Urinary bladder (tissue), 4 donors: ENCODE measurements at places on chromosomes 3 and 15.

DNA sequence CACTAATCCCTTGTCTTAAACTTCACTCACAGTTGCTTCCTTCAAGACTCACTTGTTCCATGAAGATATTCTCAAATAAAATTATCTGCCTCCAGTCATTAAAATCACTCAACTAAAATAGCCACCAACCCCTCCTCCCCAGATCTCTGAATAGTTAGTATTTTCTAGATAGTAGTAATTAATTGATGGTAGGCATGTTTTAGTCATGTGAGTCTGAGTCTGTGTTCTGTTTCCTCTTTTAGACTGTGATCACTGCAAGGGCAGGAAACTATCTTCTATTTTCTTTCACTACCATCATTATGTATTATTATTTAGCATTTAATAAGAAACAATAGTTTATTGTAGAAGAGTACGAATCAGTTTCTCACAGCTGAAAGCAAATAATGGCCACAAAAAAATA, 1080.5 kb downstream of the IGSF11 start:
- DNase-seq = no peak

- DNase-seq = no peak
Observed at GRCh38 chr15:73467758-73468157, 24.8 kb downstream of the REC114 start.

GRCh38 chr3:79587150-79587549, 180.6 kb downstream of the ROBO1 start:
- no peak for DNase-seq

- DNase-seq = no peak
Observed at GRCh38 chr3:173838644-173839043, 441.1 kb downstream of the NLGN1 start.

- no peak for DNase-seq
Observed at GRCh38 chr3:183046883-183047282, 52.4 kb downstream of the MCCC1 start.

- no peak for DNase-seq
Observed at GRCh38 chr3:100159331-100160153, 45.2 kb upstream of the FILIP1L start.

- no peak for DNase-seq
Observed at GRCh38 chr15:44064706-44065105, 130.4 kb downstream of the FRMD5 start.

GRCh38 chr15:91482799-91483198, 370.7 kb upstream of the SLCO3A1 start:
- no peak for DNase-seq

DNA sequence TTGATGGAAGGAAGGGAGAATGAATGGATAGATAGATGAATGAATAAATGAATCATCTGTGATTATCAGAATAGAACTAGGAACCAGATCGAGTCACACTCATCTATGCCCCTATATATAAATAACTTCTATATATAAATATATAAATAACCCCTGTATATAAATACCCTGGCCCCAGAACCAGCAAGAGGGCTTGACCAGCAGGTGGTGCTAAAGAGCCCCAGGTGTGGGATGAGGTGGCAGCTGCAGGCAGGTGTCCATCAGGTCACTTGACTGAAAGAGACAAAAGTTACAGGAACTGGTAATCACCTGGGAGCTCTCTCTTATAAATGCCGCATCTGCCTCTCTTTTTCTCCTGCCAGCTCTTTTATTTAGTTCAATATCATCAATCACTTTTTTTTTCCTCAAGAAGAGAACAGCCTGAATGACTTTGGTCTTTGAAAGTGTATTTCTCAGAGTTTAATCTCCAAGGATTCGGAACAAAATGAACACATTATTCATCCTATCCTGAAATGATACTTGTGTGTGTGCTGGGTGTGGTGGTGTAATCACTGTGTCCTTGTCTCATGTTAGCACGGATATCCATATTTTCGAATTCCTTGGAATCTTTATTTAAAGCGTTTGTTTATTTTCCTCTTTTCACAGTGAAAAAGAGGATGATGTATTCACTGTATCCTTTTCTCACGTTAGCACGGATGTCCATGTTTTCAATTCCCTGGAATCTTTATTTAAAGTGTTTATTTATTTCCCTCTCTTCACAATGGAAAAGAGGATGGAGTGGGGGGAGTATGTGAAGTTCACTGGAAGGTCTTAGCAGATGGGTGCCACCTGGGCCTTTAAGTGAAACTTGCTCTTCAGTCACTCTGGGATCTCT, 35.4 kb upstream of the ATG7 start:
- DNase-seq = no peak

GRCh38 chr3:331881-332280, 135.3 kb downstream of the CHL1 start:
- no peak for DNase-seq

DNA sequence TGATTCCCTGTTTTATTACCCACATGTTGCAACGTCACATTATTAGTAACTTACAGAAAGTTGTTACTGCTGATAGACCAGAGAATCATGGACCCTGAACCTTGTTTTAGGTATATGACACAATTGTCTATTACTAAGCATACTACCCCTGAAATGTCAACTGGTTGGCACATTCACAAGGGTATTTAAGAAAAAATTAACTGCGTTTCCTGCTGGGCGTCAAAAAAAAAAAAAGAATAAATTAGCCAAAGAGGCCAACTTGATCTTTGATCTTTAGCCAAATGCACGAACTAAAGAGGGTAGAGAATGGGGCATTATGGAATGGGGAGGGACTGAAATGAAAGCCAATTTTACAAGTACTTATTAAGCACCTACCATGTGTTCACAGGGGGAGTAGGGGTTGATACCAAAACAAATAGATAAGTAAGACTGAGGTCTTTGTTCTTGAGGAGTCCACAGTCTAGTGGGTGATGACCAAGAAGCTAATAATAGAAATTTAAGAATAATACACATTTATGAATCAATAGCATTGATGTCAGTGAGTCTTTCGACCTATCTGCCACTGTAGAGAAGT, 17.8 kb upstream of the MUC13 start:
- no peak for DNase-seq

- DNase-seq = no peak
Observed at GRCh38 chr3:71062952-71063772, 520.4 kb downstream of the FOXP1 start.
